Fibroblast of skin of right biceps (primary cell): ENCODE measurements at places on chromosomes 16 and 17.

- peak; percentile 98 for DNase-seq
Observed at GRCh38 chr16:55494994-55495421, 13.9 kb upstream of the LPCAT2 start.

DNA sequence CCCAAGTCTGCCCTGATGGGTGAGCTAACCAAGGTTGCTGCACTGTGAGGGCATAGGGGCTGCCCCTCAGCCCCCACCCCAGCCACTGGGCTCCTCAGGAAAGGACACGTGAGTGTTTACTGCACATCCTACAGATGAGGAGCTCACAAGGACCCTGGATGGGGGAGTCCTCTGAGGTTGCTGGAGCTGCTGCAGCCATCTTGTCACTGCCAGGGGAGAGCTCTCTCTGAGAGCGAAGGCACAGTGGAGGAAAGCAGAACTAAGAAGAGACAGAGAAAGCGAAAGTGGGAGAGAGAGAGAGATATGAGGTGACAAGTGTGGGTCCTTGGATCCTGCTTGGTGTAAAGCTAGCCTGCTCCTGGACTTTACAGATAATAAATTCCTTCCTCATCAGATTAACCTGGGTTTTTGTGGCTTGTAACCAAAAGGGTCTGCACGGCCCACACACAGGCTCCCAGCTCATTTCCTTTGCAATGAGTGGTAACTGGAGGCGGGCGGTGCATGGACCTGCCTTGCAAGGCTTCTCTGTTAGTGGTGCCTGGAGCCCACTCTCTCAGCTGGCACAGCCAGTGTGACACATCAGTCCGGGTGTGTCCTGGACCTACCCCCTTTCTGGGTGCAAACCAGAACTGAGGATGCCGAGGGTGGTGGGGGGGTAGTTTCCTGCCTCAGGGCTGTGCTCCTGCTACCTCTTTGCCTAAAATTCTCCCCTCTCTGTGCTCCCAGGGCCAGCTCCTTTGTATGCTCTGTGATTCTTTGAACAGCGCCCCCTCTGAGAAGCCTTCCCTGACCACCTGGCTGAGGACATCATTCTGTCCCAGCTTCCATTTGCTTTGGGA lies 14.2 kb downstream of the SNX20 start:
- DNase-seq: no peak

GRCh38 chr17:78342449-78343186 lies 17.3 kb downstream of the SOCS3 start:
- peak; percentile 91 for DNase-seq

- peak; percentile 99 for DNase-seq
Observed at GRCh38 chr16:28823873-28824716, 1.3 kb downstream of the ATXN2L start.

DNA sequence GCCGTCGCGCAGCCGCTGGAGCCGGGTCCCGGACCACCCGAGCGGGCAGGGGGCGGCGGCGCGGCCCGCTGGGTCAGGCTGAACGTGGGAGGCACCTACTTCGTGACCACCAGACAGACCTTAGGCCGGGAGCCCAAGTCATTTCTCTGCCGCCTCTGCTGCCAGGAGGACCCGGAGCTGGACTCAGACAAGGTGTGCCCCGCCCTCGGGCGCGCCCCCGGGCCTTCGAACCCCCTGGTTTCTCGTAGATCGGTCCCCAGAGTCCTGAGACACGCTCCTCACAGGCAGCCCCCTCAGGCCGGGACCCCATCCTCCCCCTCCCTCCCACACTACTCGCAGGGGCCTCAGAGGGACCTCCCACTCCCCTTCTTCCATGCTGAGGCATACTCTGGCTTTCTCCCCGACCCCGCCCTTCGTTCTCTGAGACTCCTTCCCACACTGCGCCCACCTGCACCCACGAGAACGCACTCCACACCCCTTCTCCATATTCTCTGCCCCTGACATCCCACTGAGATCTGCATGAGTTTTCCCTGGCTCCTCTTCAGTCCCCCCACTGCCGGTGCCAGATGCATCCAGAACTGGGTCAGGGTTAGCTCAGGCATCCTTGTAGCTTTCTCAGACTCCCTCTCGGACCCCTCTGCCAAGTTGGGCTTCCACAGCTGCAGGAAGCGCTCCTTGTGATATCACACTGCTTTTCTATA lies 523 bp downstream of the KCTD2 start:
- DNase-seq: no peak

- DNase-seq: no peak
Observed at GRCh38 chr17:630801-631200, 83.8 kb downstream of the VPS53 start.

DNA sequence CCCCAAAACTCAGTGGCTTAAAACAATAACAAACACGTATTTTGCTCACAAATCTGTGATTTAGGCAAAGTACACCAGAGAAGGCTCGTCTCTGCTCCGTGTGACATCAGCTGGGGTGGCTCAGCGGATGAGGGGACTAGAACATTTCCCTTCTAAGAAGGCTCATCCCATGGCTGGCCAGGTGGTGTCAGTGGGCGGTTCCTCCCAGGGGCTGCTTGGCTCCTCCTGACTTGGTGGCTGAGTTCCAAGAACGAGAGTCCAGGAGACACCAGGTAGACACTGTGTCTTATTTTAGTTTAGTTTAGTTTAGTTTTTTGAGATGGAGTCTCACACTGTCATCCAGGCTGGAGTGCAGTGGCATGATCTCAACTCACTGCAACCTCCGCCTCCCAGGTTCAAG lies 5.6 kb upstream of the CHMP6 start:
- no peak for DNase-seq

DNA sequence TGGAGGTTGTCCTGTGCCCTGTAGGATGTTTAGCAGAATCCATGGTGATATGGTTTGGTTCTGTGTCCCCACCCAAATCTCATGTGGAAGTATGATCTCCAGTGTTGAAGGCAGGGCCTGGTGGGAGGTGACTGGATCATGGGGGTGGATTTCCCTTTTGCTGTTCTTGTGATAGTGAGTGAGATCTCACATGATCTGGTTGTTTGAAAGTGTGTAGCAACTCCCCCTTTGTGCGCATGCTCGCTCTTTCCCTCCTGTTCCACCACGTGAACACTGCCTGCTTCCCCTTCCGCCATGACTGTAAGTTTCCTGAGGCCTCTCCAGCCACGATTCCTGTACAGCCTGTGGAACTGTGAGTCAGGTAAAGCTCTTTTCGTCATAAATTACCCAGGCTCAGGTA lies 61.9 kb downstream of the ARHGAP17 start:
- DNase-seq: no peak

- peak; percentile 59 for DNase-seq
Observed at GRCh38 chr17:17300624-17301568, 2.3 kb upstream of the NT5M start.

DNA sequence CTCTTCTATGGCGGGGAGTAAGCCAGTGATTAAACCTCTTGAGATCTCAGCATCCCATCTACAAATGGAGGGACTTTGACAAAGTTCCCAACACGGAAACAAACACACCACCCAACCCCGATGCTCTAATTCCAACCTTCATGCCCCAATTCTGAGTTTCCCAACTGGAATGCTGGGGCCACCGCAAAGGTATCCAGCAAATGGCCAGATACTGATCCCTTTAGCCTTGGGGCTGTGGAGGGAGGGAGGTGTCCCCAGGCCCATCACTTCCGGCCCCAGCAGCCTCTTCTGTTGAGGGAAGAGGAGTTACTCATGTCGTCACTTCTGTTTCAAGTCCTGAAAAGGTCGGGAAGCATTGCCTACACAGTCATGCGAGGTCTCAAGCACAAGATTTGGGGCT lies 154.8 kb upstream of the RPH3AL start:
- no peak for DNase-seq

DNA sequence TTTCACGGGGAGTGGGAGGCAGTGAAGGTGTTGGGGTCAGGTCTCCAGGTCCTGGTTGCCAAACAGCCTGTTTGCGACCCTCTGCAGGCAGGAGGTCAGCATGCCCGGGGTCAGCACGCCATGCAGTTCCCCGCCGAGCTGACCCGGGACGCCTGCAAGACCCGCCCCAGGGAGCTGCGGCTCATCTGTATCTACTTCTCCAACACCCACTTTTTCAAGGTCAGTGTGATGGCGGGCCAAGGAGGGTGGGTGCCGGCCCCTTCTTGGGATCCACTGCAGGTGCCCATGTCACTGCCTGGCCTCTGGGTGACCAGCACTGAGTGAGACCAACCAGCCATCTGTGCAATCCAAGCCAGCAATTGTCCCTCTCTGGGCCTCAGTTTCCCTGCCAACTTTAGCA lies 21.3 kb downstream of the ADGRG5 start:
- DNase-seq: no peak

DNA sequence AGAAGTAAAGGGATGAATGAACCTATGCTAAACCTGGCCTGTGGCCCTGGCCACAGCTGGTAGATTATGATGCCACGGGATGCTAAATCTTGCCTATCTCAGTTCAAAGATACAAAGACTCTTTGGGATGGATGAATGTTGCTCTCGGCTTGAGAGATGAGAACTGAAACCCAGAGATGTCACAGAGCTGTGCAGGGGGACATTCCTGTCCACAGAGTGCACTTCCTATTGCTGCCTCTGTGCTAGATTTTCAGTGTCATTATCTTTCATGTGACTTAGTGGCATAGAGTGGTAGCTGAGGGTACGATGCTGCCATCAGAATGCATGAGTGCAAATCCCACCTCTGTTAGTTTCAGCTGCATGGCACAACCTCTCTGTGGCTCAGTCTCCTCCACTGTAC lies 2.3 kb upstream of the MT1M start:
- no peak for DNase-seq

- no peak for DNase-seq
Observed at GRCh38 chr17:12712415-12712814, 46.7 kb downstream of the MYOCD start.

DNA sequence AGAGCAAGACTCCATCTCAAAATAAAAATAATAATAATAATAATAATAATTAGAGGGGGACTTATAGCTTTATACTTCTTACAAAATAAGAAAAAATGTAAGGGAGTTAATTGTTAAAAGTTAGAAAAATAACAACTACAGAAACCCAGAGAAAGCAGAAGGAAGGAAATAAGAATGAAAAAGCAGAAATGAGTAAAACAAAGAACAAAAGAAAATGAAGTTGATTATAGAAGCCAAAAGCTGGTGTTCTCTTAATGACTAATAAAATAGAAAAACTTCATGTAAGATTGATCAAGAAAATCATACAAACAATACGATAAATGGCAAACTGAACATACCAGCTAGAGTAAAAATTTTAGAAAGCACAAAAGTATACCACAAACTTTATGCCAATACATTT lies 6.8 kb upstream of the NSMCE1 start:
- no peak for DNase-seq

DNA sequence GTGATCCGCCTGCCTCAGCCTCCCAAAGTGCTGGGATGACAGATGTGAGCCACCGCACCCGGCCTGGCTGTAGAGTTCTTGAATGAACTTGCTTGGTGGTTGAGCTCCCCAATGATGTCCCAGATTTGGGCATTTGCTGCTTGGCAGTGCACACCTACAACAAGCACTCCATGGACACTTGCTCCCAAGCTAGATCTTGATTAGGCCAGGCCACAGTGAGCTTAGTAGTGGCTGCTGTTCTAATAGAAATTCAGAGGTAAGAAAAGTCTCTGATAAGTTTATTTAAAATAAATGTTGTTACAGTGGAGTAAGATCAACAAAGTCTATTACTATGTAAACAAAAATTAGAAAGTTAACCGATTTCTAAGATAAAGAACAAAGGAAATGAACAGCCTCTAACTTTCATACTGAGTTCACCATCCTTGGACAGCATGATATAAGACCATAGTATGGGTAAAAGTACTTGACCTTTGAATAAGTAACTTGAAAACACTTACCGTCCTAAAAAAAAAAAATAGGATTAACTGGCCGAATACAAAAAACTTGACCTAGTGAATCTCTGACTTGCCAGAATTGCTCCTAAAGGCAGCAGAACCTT lies 951 bp downstream of the TMED6 start:
- no peak for DNase-seq

DNA sequence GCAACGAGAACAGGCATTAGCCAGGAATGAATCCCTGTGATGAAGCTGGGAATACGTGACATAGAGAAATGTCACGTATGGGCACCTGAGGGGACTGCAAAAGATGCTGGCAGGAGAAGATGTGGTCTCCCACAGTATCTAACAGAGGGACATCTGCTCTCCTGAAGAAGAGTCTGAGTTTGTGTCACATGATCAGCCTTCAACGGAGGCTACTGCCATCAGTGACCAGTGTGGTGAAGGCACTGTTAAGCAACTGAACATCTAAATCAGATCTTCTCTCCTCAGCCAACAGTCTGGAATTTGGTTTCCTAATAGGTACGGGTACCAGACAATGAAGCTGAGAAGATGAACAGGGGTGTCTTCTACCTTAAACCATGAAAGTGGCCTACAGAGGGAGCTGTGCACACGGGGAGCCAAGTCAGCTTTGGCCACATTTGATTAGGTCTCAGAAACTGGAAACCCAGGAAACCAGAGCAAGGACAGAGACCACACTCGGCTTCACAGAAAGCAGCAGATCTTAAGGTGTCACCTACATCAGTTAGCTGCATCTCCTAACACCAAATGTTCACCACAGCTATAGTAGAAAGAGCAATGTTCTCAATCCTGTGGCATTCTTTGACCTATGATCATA lies 41.8 kb downstream of the BRD7 start:
- peak; percentile 26 for DNase-seq

GRCh38 chr17:13792314-13792713 lies 190.6 kb upstream of the HS3ST3A1 start:
- DNase-seq: peak; percentile 43

- DNase-seq: peak; percentile 88
Observed at GRCh38 chr16:4494746-4495490, 18.7 kb downstream of the HMOX2 start.

GRCh38 chr16:86039606-86040005 lies 140.6 kb downstream of the IRF8 start:
- DNase-seq: no peak

DNA sequence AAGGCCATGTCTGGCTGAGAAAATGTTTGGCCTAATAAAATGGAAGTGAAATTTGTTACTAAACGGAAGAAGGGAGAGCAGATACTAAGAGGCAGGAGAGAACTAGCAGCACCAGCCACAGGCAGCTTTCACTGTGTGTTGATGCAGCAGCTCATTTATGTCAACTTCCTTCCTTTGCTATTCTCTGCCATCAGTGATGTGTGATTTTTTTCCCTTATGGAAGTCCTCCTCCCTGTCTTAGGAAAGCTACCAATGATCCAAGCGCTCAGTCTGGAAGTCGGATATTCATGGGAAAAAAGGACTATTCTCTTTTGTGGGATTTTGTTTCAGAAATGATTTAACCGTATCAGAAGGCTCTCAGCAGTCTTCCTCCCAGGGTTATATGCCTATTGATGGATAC lies 1629.2 kb downstream of the CDH8 start:
- no peak for DNase-seq

GRCh38 chr17:34842235-34842634 lies 119.0 kb downstream of the CCT6B start:
- DNase-seq: no peak
